T-helper 1 cell treated with Interleukin-12 subunit alpha and Interleukin-12 subunit beta and Interleukin-4 antibody, amounts not matched to agents 30 ng/mL and 1 ng/mL, for 36 hours (primary cell): ENCODE measurements at places on chromosomes 5 and 9. TPM values are rescaled to one million over a fixed set of nuclear protein-coding genes. Genes with fewer than 3 reads are reported as not detected.

HMGXB3 gene
- 40.6 and 43.3 TPM in 2 replicates for total RNA-seq

PTPRD gene
- total RNA-seq: not detected in 2 replicates

GALNT12 gene
- 3.3 and 4.0 TPM in 2 replicates for total RNA-seq

MARVELD2 gene
- total RNA-seq: 0.17 TPM in 1 of 2 replicates, not detected in the other

CD180 gene
- total RNA-seq: 2.1 TPM in 2 replicates

SLC46A2 gene
- not detected in 2 replicates for total RNA-seq

PFN3 gene
- not detected in 2 replicates for total RNA-seq

OR1Q1 gene
- total RNA-seq: not detected in 2 replicates

GLT6D1 gene
- total RNA-seq: not detected in 2 replicates

ANXA2R gene
- 9.3 and 9.7 TPM in 2 replicates for total RNA-seq

RNF183 gene
- total RNA-seq: 0.34 TPM in 1 of 2 replicates, not detected in the other
